GM12892 (cell line): ENCODE measurements at places on chromosomes 7 and 10.

GRCh38 chr7:92588561-92588960, 1.6 kb downstream of the FAM133B start:
- no peak for DNase-seq

DNA sequence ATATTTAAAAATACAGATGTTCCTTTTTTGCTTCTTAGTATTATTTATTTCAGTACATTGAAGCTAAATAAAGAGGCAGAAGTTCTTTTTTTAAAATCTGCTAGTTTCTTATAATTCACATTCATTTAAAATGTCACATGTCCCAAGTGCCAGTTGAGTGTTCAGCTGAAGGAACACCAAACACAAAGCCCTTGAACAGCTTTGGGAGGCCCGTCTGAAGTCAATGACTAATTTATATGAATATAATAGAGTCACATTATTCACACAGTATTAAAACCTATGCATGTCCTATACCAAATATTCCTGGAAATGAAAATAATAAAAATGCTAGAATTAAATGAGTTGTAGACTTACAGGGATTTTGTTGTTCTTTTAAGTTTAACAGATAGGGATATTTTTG, 70.3 kb downstream of the GNAI1 start:
- DNase-seq: no peak

DNA sequence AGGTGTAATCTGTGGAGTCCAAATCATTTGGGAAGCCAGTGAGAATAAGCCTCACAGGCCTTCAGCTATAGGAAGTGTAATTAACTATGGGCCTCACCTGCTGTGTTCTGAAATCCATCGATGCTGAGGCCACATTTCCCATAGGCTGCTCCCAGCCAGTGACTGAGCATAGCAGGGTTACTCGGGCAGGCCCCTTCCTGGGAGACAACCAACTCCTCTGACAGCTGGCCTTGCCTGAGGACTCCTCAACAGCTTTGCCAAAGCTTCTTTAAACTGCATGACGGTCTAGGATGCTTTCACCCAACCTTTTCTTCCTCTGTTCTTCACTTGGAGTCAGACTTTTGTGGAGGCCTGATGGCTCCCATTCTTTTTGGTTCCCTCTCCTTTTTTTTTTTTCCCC, 63.8 kb upstream of the SMNDC1 start:
- DNase-seq: no peak

GRCh38 chr7:113394856-113395255, 276.5 kb upstream of the SMIM30 start:
- DNase-seq: no peak

DNA sequence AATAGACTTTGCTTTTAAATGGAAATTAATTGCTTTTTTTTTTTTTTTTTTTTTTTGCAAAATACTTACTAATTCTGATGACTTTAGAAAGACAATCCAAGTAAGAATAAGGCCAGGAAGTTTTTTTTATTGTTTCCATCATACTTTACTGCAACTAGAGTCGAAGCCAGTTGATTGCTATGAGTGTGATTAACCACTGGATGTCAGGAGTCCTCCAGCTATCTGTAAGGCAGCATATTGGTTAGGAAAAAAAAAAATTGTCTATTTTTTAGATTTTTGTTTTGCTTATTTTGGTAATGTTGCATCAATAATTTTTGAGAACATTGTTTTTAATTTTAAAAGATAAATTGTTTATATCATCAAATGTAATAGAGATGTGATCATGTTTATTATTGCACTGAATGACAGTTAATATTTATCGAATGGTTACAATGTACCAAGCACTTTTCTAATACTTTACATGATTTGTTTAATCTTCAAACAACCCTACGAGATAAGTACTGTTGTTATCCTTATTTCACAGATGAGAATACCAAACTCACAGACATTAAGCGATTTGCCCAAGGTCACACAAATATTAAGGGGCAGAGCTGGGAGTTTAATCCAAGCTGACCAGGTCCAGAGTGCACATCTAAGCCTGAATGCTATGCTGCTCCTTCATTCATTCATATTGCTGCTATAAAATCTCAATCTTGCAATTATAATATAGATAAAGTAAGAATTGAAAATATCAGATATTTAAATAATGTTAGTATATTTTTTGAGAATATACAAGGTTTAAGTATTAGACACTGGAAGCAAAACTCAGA, 19.9 kb upstream of the LMOD2 start:
- no peak for DNase-seq

- no peak for DNase-seq
These were observed 261.0 kb downstream of the WDR11 start for GRCh38 chr10:121112136-121112535.

GRCh38 chr7:38728145-38728544, 97.0 kb upstream of the AMPH start:
- DNase-seq: no peak

GRCh38 chr10:121608469-121609190, 10.4 kb upstream of the FGFR2 start:
- DNase-seq: peak; percentile 62
